ENCODE measurements at places on chromosomes 13 and 19.
A peak's percentile ranks its signal among the peaks of the same experiment; 100 is the strongest.

- DNase-seq = peak; percentile 34
Observed at GRCh38 chr19:33226550-33227241, 1.0 kb upstream of the SLC7A10 start.

DNA sequence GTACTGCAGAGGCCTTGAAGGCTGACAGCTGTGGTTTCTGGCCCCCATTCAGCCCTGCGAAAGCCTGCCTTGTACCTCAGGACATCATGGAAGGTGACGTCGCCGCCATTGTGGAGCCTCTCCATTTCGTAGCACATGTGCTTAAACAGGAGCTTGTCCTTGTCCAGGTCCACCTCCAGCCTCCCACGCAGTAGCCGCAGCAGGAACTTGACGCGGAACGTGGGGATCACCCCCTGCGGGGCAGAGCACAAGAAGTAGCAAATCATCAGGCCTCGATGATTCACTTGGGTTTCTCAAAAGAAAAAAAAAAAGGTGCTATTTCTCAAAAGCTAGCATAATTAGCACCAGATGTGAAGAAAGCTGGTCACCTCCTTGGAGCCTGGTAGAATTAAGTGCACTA is 351.0 kb downstream of the NALCN start:
- DNase-seq = no peak

GRCh38 chr13:41542281-41542680 is 84.9 kb downstream of the RGCC start:
- DNase-seq = no peak

- no peak for DNase-seq
Observed at GRCh38 chr13:78649997-78650716, 8.8 kb downstream of the OBI1 start.

- DNase-seq = no peak
Observed at GRCh38 chr19:58400316-58400915, 5.0 kb downstream of the RNF225 start.

All from NCI-H526 treated with DMSO at 0.1 percent for 48 hours (cell line).